ENCODE measurements at places on chromosomes 6 and 20. TPM values are rescaled to one million over a fixed set of nuclear protein-coding genes. Genes with fewer than 3 reads are reported as not detected.

DNA sequence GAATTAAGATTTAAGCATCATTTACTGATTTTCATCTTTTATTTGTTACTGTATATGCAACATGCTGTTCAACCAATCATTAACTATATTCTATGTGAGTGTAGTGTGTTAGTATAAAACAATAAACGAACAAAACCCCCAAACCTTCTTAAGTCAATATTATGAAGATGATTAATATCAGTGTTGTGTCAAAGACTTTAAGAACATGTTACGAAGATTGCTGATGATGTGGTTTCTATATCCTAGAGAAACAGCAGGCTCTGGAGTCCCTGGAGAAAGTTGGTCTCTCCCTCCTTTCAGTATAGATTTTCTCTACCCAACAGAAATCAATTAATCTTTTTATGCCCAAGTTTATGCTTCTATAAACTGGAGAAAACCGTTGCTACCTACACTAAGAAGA lies 393.8 kb upstream of the HSF2 start:
- DNase-seq, result no peak
- H3K27me3 ChIP-seq, result no peaks in the 10 kb centered on the region
- no peak overlapping the region for H3K4me3 ChIP-seq
- no peaks in the 10 kb centered on the region for H3K36me3 ChIP-seq

DNA sequence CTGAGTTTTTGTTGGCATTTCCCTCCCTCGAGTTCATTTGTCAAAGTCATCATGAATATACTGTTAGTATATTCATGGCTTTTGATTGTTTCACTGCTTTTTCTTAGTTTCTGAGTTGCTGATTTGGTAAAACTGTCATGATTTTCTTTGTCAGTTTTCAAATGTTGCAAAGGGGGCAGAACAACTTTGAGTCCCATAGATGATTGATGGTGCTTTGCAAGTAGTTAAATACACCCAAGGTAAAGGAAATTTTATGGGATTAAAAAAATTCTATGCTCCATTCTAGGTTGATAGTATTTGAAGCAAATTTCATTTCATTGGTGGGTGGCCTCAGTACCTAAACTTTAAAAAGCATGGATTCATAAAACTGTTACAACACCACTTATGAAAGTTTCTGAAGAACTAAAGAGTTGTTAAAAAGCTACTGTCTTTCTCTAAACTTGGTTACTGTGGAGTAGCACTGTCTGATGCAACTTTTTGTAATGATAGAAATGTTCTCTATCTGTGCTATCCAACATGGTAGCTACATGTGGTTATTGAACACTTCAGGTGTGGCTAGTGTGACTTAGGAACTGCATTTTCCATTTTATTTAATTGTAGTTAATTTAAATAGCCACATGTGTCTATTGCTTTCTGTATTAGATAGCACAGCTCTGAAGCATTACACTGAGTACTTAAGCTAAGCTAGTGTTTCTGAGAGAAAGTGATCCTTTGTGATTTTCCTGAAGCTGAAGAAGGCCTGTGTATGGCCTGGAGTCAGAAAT lies 153.6 kb downstream of the ZFAND3 start:
- H3K27me3 ChIP-seq, result no peaks in the 10 kb centered on the region
- no peak overlapping the region for H3K4me3 ChIP-seq
- H3K4me1 ChIP-seq, result peaks cover 41% of the 10 kb centered on the region

The PLG gene
- not detected for total RNA-seq

The RIMS1 gene
- not detected for total RNA-seq

DNA sequence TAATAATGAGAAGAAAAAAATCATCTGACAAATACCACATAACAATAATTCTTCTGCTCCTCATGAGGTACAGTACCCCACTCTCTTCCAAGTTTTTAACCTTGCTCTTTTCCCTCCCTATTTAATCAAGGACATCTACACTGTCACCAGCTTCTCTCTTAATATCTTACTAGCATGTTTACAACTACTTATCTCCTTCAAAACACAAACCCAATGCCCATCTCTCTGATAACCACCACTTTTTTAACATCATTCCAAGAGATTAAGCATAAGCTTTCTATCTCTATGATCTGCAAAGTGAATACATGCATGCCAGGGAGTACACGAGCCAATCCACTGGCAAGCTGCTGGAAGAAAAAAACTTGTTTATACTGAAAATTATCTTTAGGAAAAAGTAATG lies 10.3 kb downstream of the CEP85L start:
- peaks cover 5% of the 10 kb centered on the region for H3K36me3 ChIP-seq
- H3K27ac ChIP-seq, result no peak overlapping the region
- no peaks in the 10 kb centered on the region for H3K27me3 ChIP-seq
- peaks cover 56% of the 10 kb centered on the region for H3K4me1 ChIP-seq
- no peak for DNase-seq
- H3K4me3 ChIP-seq, result no peak overlapping the region

GRCh38 chr6:157629220-157629619 lies 193.8 kb upstream of the SNX9 start:
- no peaks in the 10 kb centered on the region for H3K36me3 ChIP-seq
- no peak overlapping the region for H3K27ac ChIP-seq
- peaks cover 3% of the 10 kb centered on the region for H3K4me1 ChIP-seq
- DNase-seq, result no peak
- H3K4me3 ChIP-seq, result no peak overlapping the region
- H3K27me3 ChIP-seq, result no peaks in the 10 kb centered on the region

DNA sequence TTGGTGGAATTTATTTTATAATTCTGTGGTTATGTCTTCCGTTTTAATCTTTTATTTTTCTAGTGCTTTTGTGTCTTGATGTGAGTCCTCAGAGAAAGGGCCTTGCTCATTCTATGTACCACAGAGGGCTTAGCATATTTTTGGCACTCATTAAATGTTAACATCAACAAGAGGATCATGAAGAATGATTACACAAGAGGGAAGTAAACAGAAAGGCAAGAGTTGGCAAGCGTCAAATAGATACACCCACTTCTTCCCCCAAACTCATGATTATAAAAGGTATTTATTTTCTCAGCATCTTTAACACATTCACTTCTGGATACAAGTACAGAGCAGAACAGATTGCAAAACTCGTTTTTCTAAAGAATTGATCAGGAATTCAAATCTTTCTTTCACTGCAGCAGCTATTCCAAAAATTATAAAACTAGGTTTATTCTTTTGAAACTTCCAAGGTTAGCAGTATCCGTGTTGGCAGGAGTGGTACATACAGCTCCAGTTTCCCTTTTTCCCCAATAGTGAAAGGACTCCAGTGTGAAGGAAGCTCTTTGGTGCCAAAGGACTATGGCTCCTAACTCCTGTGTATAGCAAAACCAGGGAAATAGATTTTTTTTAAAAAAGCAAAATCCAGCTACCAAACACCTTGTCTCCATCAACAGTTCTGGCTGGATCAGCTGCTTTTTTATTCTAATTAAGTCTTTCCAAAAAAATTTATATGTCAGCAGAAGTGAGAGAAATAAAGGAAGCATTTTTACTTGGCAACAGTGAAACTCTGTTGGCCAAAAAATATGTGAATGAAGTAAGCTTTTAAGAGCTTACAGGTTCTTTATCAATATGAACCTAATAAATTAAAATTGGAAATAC lies 221.9 kb downstream of the ADGRG6 start:
- no peaks in the 10 kb centered on the region for H3K4me1 ChIP-seq
- no peaks in the 10 kb centered on the region for H3K36me3 ChIP-seq
- no peak for DNase-seq
- H3K27ac ChIP-seq, result no peak overlapping the region

DNA sequence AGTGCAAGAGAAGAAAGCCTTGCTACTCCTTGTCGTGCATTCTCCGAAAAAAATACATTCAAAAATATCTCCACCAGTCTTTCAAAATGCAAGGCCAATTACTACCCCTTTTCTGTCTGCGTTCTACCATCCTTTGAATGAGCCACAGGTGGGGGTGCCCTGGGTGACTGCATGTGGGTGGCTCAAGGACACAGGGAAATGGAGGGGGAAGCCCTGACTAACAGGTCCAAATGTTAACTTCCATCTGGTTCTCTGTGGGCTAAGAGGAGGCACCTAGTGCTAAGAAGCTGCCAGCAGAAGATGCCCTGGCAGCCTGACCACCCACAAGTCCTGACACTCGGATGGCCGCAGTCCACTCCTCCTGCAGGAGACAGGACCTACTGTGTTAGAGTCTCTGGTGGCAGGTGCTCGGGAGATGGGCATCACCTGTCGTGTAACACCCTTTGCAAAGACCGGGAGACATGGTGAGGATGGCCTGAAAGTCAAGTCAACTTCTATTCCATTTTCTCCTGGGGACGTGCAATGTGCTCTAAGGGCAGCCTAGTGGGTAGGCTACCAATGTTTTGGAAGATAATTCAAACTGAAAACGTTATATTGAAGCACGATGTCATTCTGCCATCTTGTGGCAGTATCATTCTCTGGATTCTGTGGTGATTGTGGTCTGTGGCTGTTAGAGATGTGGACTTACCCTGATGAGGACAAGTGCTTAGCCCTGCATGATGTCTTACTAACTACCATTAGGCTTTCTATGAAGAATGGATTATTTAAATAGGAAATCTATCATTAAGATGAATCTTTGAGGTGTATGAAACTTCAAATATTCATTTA lies 27.4 kb upstream of the IGF2R start:
- H3K27ac ChIP-seq, result no peak overlapping the region
- peaks cover 2% of the 10 kb centered on the region for H3K36me3 ChIP-seq
- no peak overlapping the region for H3K4me3 ChIP-seq
- peaks cover 3% of the 10 kb centered on the region for H3K4me1 ChIP-seq

The CLPSL1 gene
- not detected for total RNA-seq

GRCh38 chr6:70080443-70081070 lies 214.2 kb downstream of the COL19A1 start:
- H3K36me3 ChIP-seq, result no peaks in the 10 kb centered on the region
- H3K27ac ChIP-seq, result no peak overlapping the region
- H3K4me1 ChIP-seq, result no peaks in the 10 kb centered on the region
- no peak overlapping the region for H3K4me3 ChIP-seq
- H3K27me3 ChIP-seq, result peaks cover 1% of the 10 kb centered on the region
- DNase-seq, result no peak

DNA sequence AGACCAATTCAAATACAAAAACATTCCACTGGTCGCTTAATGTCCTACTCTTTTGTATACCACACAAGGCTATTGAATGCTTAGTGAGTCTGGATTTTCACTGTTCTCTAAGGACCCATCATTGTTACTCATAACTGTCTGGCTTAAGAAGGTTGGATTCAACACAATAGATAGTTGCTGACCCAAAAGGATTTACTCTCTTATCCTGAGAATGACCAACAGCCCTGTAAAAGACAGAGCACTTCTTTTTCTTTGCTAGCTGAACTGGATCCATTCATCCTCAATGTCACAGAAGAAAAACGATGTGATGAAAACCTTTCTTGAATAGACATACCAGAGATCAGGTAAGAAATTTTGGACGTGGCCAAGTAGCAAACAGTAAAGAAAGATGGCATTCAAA lies 645.6 kb downstream of the KHDRBS2 start:
- H3K4me1 ChIP-seq, result no peaks in the 10 kb centered on the region
- no peak for DNase-seq
- H3K4me3 ChIP-seq, result no peak overlapping the region
- H3K27ac ChIP-seq, result no peak overlapping the region

The CALHM4 gene
- not detected for total RNA-seq

DNA sequence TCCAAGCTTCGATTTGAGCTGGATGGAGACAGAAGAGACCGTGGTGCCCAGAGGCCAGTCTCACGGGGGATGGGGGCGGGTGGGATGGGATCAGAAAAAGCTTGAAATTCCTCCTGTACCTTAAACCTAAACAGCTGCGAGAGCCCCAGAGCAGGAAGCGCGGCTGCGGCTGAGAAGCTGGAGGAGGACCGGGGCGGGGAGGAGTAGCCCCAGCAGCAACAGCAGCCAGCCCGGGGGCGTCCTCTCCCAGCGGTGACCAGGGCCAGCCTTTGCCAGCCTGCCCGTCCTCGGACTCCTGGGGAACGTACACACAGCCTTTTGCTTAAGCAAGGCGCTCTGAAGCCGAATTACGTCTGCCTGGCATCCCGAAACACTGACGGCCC lies 17.4 kb upstream of the PRDM13 start:
- peak overlapping the region; percentile 77 for H3K4me3 ChIP-seq
- no peaks in the 10 kb centered on the region for H3K36me3 ChIP-seq
- H3K27me3 ChIP-seq, result peaks cover 54% of the 10 kb centered on the region
- no peak overlapping the region for H3K27ac ChIP-seq
- DNase-seq, result no peak

DNA sequence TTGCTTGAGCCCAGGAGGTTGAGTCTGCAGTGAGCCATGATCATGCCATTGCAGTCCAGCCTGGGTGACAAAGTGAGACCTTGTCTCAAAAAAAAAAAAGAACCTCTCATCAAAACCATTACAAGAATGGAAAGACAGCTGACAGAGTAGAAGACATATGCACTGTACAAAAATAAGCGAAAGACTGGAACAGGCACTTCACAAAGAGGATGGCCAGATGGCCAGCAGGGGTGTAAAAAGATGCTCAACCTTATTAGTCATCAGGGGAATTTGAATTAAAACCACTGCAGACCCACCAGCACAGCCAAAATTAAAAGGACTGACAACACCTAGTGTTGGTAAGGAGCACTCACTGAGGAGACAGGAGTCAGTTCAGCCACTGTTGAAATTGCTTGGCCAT lies 13.5 kb upstream of the TAF4 start:
- no peak for DNase-seq
- peaks cover 9% of the 10 kb centered on the region for H3K36me3 ChIP-seq
- H3K27me3 ChIP-seq, result peaks cover 2% of the 10 kb centered on the region
- H3K27ac ChIP-seq, result no peak overlapping the region
- H3K4me1 ChIP-seq, result no peaks in the 10 kb centered on the region

The BTN1A1 gene
- not detected for total RNA-seq

DNA sequence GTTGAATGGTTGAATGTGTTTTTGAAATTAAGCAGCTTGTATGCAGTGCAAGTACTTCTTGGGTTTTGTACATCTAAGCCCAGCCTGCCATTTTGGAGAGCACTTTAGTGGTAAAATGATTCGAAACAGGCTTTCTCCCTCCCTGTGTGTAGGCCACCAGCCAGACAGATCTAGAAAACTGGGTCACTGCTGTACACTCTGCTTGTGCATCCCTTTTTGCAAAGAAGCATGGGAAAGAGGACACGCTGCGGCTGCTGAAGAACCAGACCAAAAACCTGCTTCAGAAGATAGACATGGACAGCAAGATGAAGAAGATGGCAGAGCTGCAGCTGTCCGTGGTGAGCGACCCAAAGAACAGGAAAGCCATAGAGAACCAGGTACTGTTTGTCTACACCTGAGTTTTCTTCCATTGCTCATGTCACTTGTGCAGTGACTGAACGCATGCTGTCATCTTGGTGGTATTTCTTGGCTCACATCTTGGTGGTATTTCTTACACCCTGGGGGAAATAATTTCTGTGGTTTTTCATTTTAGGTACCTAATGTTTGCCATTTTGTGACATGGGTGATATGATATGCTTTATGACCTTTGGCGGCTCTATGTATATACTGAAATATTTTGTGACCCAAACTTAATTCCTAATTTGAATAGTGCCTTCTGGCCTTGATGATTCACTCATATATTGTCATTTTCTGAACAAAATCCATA lies 115.7 kb upstream of the CLDN20 start:
- peaks cover 33% of the 10 kb centered on the region for H3K4me1 ChIP-seq
- DNase-seq, result no peak
- H3K4me3 ChIP-seq, result no peak overlapping the region
- H3K27me3 ChIP-seq, result no peaks in the 10 kb centered on the region

The BCKDHB gene
- 16.4 TPM for total RNA-seq

GRCh38 chr20:4490045-4490444 lies 231.7 kb upstream of the PRND start:
- H3K36me3 ChIP-seq, result no peaks in the 10 kb centered on the region
- no peak overlapping the region for H3K27ac ChIP-seq
- H3K4me3 ChIP-seq, result no peak overlapping the region
- H3K27me3 ChIP-seq, result peaks cover 15% of the 10 kb centered on the region
